Progenitor cell of endocrine pancreas (in vitro differentiated cells): ENCODE measurements at places on chromosomes 1 and 21. TPM values are rescaled to one million over a fixed set of nuclear protein-coding genes. Genes with fewer than 3 reads are reported as not detected.
A peak's percentile ranks its signal among the peaks of the same experiment; 100 is the strongest.

DNA sequence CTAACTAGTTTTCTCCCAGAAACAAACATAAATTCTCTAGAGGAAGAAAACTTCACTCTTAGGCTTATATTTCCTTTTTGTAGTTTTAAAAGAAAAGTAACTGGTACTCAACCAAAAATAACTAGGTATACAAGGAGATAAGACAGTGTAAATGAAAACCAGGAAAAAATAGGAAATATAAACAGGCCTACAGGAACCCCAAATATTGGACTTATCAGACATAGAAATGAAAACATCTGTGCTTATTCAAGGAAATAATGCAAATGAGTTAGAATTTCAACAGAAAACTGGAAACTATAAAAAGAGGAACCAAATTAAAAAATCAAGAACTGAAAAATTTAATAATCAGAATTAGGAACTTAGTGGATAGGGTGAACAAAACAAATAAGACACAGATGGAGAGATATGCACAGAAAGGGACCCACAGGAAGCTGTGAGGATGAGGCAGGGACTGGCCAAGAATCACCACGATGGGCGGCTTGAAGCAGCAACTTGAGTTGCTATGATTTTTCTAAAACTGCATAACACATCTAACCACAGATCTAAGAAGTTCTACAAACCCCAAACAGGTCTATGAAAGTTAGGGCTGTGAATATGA is 67.5 kb upstream of the ACTRT2 start:
- no peak for DNase-seq

Gene BARHL2
- total RNA-seq, result not detected in 2 replicates

Gene ESRRG
- 8.3 and 9.6 TPM in 2 replicates for total RNA-seq

DNA sequence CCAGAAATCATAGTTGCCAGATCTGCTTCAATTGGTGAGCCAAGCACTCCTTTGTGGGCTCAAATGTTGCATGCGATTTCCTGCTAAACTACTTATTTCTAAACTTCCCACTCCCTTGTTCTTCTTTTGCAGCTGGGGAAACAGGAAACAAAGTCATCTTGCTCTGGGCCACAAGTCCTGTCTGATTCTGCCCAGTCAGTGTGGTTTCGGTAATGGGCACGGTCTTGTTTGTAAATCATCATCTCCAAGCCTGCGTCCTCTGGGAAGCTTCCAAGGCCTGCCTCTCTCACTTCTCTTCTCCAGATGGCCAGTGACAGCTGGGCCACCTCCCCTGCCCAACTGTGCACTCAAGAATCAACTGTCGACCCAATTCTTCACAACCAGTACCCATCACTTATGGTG is 4.4 kb downstream of the S100A8 start:
- no peak for DNase-seq

DNA sequence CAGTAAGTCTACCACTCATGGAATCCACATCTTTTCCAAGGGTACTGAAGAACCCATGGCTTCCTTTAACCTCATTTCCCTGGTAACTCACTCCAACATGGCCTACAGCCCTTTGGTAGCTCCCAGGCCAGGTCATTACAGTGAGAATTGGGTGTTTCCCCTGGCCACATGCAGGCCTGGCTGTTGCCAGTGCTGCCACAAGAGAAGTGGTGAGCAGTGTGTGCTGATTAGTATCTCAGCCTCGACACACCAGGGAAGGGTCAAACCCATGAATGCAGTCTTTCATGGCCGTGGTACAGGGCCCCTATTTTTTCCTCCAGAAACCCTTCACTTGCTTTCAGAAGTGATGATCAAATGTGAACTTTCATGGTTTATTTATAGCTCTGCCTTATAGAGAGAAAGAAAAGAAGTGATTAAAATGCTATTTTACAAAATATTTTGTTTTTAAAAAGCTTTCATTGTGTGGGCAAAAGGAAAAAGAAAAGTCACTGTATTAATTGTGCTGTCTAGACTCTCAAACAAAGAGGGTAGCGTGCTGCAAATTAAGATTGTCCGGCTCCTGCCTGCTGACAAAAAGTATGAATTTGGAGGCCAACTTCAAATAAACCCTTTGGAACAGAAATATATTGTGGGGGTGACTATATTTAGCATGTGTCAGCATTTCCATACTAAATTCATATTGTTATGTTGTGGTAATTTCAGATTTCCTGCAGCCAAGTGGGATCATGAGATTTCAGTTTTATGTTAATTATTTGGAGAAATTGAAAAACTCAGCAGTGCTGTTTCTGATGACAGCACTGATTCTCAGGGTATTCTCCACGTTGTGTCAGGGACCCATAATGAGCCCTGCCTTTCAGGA is 62.0 kb upstream of the HOOK1 start:
- DNase-seq, result no peak

- no peak for DNase-seq
Observed at GRCh38 chr1:226370144-226370923, 37.6 kb downstream of the PARP1 start.

- no peak for DNase-seq
Observed at GRCh38 chr21:42655796-42656770, 2.7 kb downstream of the PDE9A start.

Gene GUCA2A
- total RNA-seq, result not detected in 2 replicates

Gene TCHH
- total RNA-seq, result not detected in 2 replicates

DNA sequence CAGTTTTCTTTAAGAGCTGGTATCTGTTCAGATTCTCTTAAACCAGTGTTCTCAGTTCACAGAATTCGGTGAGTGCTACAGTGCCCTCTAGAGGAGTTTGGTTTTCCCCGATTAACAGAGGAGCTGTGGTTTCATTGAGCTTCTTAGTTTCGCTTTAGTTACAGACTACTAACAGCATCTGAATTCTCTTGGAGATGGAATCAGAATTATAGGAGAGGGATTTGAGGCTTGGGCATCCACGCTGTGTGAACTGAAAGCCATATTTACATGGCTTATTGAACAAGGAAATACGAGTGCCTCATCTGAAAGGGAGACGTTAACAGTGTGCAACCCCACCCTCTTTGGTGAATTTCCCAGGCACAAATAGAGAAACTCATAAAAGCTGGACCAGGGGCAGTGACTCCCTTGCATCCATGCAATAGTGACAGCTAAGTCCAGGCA is 202.0 kb downstream of the USH2A start:
- DNase-seq, result peak; percentile 11

DNA sequence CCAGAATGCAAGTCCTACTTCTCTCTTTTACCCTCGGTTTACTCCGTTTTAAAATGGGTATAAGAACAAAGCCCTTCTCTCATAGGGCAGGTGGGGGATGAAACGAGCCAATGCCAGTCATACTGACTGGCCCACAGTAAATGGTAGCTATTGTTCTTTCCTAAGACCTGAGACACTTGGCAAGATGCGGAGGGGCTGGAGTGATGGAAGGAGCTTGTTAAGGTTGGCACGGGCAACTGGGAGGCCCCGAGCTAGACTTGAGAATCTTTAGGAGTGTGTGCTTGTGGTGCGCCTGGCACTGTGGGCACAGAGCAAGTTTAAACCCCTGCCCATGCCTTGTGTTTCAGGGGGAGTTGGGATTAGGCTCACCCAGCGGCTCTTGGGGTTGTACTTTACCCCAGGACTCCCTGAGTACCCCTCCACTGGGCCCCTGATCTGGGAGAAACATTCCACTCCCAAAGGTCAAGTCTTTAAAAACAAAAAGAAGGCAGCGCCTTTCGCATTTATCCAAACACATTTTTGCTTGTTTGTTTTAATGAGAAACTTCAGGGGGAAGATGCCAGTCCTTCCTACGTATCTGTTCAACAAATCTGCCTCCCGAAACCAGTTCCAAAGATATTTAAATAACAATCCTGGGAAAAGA is 240.6 kb upstream of the TMEM51 start:
- no peak for DNase-seq

Gene LCE1F
- total RNA-seq, result not detected in 2 replicates

DNA sequence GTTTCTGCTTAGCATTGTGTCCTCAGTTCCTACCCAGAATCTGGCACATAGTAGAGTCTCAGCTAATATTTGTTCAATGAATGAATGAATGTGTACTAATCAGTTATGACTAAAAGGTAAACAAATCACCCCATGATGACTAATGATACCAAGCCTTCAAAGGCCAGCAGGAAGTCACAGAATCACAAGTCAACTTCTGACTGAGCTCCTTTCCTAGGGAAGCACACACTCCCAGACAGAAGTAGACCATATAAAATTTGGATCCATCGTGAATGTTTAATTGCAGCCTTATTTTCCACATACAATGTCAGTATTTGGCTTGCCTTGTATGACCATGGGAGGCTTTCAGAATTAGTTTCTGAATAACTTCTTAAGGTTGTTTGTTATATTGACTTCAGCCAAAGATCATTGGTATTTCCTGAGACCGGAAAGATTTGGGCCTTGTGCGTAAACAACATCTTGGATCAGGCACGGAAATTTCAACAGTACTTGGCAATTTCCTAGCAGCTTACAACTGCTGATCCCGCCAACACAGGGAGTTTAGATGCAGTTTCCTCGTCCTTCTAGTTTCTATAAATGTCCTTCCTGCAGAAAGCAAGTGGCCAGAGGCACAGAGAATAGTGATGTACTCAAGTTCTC is 185.9 kb upstream of the ATP1B1 start:
- DNase-seq, result no peak

DNA sequence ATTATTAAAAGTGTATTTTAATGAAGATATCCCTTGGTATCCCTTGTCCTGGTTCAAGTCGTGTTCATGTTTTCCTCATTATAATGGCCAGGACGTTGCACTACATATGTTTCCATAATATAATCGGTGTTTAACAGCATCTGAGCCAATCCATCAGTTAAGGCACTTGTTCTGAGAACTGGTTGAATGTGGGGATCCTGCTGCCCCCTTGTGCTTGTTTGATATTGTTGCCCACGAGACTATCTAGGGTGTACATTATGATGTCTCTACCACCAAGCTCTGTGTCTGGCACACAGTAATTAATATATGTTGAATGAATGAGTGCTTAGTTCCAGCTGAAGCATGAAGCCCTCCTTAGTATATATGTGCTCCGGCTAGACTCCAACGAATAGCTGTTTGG is 193.0 kb downstream of the CACNA1E start:
- no peak for DNase-seq

Gene ZNF326
- total RNA-seq, result 67.2 and 70.9 TPM in 2 replicates

Gene LCA5L
- total RNA-seq, result 1.3 and 1.8 TPM in 2 replicates

Gene RAD54L
- total RNA-seq, result 17.0 and 17.3 TPM in 2 replicates

DNA sequence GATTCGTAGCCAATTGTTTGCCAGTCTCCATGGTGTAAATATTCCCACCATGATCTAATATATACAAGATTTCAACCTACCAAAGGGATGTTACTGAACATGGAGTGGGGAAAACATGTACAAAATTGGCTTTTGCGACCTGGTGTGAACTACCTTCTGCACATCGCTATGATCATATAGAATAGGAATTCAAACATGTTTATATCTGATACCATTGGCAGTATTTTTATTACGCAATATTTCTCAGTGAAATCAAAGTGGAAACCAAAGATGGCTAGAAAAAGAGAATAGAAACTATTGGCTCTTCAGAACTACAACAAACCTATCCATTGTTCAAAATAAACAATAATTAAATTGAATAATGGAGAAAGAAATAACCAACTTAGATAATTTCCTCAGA is 285.1 kb downstream of the TPR start:
- DNase-seq, result no peak

- no peak for DNase-seq
Observed at GRCh38 chr1:62386351-62387121, 50.3 kb upstream of the USP1 start.

Gene IFT25
- 35.4 and 39.2 TPM in 2 replicates for total RNA-seq

DNA sequence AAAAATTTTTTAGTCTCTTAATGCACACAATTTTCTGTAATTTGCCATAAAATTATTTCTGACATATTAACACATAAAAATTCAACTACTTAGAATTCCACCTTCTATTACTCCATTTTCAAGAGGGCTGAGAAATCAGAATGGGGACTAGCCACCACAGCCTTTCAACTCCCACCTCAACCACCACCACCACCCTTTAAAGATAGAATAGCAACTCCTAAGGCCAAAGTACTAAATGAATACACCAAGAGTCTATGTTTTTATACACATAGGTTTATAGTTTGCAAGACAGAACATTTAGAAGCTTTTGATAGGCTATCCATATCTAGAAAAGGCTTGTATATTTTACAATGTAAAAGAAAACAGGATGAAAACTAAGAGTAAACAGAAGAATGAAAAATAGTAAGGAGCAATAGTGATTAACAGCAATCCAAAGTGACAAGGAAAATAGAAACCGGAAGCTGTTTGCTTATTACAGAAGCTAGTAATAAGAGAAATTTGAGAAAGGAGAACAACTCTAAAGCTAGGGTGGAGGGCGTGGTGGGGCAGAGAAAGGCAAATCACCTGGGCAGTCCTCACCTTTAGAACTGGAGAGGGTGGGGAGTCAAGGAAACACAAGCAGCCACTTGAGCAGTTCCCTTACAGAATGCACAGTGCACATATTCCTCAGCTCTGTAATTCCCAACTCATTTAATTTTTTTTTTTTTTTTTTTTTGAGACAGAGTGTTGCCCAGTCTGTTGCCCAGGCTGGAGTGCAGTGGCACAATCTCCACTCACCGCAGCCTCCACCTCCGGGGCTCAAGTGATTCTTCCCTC is 27.7 kb downstream of the EPS15 start:
- no peak for DNase-seq

- DNase-seq, result no peak
Observed at GRCh38 chr1:119774746-119775490, 6.2 kb upstream of the HMGCS2 start.

Gene RGL1
- 5.9 TPM in 2 replicates for total RNA-seq

GRCh38 chr1:243890576-243890975 is 40.5 kb upstream of the AKT3 start:
- no peak for DNase-seq

- no peak for DNase-seq
Observed at GRCh38 chr1:244191581-244191980, 140.5 kb downstream of the ZBTB18 start.
